Activated CD4-positive, alpha-beta T cell treated with anti-CD3 and anti-CD28 coated beads for 1 hour (primary cell): ENCODE measurements at places on chromosomes 4 and X.

GRCh38 chrX:152480269-152481212 is 29.4 kb upstream of the GABRA3 start:
- no peak for DNase-seq

GRCh38 chr4:98093662-98094061 is 49.6 kb downstream of the STPG2 start:
- DNase-seq, result no peak

DNA sequence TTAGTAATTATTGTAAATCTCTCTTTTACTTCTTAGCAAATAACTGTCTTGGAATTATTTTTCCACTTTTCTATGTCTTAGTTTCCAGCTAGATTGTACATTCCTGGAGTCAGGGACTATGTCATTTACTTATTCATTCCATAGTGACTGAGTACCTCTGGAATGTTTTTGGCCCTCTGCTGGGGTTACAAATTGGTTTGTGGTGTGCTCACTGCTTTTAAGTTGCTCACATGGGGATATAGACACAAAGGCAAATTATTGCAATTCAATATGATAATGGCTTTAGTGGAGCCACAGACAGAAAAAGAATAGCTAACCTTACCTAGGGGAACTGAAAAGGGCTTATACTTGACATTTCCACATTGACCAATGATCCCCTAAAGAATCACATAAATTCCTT is 63.7 kb upstream of the PDGFRA start:
- DNase-seq, result no peak

GRCh38 chrX:66013194-66013816 is 26.6 kb downstream of the VSIG4 start:
- no peak for DNase-seq

GRCh38 chr4:116847616-116848015 is 237.8 kb downstream of the TRAM1L1 start:
- DNase-seq, result no peak

GRCh38 chr4:91598696-91599095 is 705.1 kb upstream of the GRID2 start:
- DNase-seq, result no peak
